ENCODE measurements at places on chromosomes 2 and 18.

DNA sequence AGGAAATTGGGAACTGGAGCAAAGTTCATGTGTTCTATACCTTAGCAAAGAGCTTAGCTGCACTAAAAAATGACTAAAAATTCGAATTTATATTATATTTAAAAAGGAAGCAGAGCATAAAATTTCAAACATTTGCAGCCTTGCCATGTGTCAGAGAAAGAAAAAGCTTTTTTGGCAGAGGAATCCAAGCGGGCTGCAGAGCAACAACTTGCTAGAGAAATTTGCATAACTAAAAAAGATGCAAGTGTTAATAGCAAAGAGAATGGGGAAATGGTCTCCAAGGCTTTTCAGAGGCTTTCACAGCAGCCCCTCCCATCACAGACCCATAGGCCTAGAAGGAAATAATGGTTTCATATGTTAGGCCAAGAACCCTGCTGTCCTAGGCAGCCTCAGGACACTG is 1315.9 kb downstream of the DSC3 start:
- DNase-seq = no peak

DNA sequence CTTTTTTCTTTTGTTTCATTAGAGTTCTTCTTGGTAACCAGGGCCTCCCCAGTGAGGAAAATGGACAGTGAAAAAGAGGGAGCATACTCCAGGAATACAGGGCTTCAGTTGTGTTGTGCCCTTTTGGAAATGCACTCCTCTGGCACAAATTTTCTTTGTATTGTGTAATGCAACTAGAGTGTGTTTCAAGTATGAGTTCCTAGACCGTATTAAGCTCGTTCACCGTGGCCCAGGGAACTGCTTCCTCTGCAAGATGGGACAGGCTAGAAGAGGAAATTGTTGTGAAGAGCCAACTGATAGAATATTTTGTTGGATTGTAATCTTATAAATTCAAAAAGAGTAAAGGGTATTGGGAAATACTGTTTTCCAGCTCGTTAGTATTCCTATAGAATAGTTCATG is 137.2 kb upstream of the TTC39C start:
- DNase-seq = no peak

DNA sequence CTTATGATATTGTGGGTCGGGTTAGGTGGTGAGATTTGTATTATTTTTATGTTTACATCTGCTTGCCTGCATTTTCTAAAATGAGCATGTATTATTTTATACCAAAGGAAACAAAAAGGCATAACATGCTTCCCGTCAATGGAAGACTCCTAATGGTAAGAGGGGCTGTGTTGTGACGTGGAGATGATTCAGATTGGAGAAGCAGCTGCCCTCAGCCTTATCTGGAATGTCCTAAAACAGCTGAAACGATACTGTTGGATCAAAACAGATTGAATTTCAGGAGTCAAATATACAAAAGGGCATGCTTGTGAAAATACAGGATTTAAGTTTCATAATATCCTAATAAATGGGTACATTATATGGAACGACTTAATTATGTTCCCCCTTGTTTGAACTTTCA is 19.0 kb downstream of the DGKD start:
- DNase-seq = no peak

GRCh38 chr2:35591886-35592285 is 763.7 kb upstream of the CRIM1 start:
- DNase-seq = no peak

DNA sequence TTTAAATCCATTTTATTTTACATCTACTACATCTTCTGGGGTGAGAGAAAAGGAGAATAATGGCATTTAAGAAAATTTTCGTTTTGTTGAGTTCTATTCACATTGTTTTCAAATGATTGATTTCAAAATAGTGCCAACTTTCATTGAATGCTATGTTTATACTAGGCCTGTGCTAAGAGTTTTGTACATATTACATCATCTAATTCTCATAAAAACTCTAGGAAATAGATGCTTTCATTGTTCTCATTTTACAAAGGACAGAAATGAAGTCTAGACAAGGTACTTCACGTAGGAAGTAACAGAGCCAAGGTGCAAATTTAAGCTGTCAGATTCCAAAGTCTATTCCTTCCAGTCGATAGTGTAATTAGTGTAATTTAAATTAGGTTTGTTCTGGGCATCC is 402.8 kb upstream of the UBE2E3 start:
- DNase-seq = no peak

DNA sequence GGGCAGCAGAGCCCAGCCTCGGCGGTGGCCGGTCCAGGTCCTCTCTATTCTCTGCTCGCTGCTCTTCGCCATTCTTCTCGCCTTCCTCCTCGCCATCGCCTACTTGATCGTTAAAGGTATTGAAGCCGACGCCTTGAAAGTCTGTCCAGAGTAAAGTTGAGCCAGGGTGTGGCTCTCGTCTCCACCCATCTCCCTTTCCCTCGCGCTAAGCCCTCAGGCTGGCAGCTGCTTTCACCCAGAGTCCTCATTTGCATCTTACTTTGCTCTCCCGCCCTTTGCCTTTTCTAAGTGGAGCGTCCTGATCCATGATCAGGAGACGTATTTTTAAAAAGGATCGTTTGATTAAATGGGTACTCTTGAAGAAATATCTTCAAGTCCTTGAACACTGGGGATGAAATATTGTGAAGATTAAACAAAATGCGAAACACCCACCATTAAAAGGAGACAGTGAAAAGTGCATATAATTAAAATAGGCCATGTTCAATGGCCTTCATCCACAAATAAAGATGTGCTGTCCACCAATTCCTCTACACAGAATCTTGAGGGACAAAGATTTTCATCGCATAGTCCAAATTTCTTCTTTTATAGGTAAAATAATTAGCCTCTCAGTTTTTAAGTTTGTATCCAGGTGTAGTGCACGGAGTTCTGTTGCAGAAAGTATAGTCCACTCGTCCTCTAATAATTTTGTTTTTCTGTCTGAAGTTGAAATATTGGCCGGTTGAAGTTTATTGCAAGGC is 657 bp downstream of the ARL6IP6 start:
- peak; percentile 66 for DNase-seq
